CD4-positive, alpha-beta T cell treated with Interleukin-17A for 1 hour (primary cell): ENCODE measurements at places on chromosomes 3 and 15.

DNA sequence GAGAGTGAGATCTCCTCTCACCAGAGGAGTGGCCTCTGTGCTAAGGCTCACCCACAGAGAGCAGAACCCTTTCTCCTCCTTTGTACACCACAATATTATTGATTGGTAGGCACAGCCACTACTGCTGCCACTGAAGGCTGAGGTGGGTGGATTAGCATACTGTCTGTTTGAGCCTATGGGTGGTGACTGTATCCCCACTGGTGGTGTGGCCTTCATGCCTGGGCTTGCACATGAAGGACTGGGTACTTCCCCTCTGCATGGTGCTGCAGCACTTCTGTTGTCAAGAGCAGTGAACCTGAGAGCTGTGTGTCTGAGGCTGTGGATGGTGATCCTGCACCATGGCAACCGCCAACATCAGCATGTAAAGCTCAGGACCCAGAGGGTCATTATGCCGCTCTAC lies 35.7 kb upstream of the NECTIN3 start:
- no peak for DNase-seq

GRCh38 chr15:101483462-101483861 lies 6.0 kb downstream of the PCSK6 start:
- DNase-seq: no peak

GRCh38 chr3:160001148-160001760 lies 12.6 kb downstream of the IL12A start:
- DNase-seq: no peak

DNA sequence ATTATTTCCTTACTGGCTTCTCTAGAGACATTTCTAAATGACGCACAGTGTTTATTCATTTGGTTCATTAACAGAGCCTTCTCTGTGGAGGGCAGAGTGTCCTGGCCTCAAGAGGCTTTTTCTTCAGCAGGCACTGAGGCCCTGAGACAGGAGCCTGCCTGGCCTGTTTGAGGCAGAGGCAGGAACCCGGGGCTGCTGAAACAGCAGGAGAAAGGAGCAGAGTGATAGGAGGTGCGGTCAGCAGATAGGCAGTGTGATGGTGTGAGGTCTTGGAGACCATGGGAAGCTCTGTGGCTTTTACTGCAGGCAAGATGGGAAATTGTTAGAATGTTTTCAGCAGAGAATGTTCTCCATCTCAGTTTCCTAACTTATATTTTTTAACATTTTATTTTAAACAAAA lies 358.2 kb downstream of the FEZF2 start:
- DNase-seq: no peak

GRCh38 chr15:82297546-82297945 lies 34.9 kb downstream of the SAXO2 start:
- DNase-seq: no peak

DNA sequence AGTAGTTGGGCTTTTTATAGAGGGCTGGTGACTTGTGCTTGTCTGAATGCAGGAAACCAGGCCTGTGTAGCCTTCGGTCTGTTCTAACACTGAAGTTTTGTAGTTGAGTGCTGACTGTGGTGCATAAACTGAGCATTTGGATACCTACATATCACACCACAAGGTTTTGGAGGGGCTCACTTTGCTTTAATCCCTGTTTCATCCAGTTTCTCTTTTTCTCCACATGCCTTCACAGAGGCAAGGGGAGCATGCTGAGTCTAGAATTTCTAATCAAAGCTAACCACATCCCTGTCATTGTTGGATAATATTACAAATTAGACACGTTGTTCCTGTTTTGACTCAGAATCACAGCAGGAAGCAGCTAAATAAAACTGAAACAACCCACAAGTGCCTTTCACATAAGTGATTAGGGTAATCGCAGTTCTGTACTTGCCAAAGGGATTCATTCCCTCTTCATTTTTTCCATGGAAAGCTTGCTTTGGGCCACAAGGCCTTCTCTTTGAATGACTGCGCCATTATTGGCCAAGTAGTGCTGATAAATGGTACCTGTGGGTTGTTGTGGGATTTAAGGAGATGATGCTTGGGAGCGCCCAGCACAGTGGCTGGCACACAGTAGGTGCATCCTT lies 48.9 kb downstream of the TGFBR2 start:
- peak; percentile 75 for DNase-seq

DNA sequence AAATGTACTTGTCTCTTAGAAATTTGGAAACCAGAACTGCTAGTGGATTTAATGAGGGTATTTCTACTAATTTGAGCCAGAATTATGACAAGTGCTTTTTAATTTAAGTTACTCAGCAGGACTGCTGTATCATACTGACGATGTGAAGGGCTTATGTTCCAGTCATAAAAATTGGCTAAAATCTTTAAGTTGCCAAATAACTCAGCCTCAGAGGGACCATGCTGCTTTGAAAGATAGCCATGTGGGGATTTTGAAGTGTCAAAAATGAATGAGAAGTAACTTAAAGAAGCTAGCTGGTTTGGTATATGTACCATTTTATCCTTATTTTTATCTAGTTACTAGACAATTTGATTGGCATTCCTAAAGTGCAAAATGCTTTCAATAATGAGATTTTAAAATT lies 545.0 kb downstream of the DIPK2A start:
- no peak for DNase-seq

GRCh38 chr15:41281236-41281635 lies 50.2 kb downstream of the CHP1 start:
- no peak for DNase-seq

GRCh38 chr3:54691289-54691771 lies 236.5 kb downstream of the LRTM1 start:
- no peak for DNase-seq

- no peak for DNase-seq
Observed at GRCh38 chr15:47741907-47742306, 24.6 kb downstream of the SEMA6D start.

- DNase-seq: no peak
Observed at GRCh38 chr15:43105077-43105736, 631 bp downstream of the UBR1 start.

DNA sequence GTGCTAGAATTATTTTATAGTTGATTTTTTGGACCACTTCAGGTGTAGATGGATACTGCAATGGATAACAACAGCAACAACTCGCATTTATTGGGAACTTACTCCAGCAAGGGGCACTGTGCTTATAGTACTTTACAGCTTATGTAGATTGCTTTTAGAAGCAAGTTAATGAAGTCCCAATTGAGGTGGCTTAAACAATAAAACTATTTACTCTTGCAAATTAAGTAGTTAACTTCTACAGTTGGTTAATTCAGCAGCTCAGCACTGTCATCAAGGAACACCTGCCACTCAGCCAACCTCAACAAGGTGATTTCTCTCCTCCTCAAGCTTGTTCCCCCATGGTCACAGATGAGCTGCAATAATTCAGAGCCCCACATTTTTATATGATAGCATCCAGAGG lies 124.1 kb downstream of the RASA2 start:
- DNase-seq: no peak

GRCh38 chr15:52360229-52361203 lies 64.9 kb upstream of the MYO5C start:
- no peak for DNase-seq

DNA sequence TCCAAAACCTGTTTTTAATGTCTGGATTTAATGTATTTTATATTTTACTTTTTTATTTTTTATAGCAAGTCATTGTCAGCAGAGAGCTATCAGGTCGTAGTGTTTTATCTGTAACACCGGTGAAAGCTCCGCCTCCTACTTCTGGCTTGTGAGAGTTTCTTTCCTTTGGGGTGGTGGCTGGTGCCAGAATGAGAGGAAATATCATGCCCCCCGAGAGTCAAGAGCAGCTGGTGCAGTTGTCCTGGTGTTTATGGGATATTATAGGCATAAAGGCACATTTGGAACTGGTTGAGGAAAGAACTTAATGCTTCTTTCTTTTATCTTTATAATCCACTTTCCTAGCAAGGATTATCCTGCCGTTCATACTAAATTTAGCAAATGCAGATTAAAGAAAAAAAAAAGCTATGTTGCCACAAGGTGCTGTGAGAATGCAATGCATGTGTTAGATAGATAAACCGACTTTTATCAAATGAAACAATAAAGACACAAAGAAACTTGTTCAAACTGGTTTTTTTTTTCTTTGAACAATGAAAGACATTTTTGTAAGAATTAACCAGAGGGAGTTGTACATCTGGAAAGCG lies 260.1 kb upstream of the PLSCR5 start:
- no peak for DNase-seq

GRCh38 chr3:168071591-168072322 lies 24.0 kb downstream of the GOLIM4 start:
- DNase-seq: no peak

- DNase-seq: no peak
Observed at GRCh38 chr3:139533781-139534454, 5.6 kb downstream of the RBP1 start.

GRCh38 chr3:112302150-112302830 lies 8.3 kb upstream of the SLC9C1 start:
- DNase-seq: no peak

- no peak for DNase-seq
Observed at GRCh38 chr3:62758296-62759066, 116.7 kb downstream of the CADPS start.

DNA sequence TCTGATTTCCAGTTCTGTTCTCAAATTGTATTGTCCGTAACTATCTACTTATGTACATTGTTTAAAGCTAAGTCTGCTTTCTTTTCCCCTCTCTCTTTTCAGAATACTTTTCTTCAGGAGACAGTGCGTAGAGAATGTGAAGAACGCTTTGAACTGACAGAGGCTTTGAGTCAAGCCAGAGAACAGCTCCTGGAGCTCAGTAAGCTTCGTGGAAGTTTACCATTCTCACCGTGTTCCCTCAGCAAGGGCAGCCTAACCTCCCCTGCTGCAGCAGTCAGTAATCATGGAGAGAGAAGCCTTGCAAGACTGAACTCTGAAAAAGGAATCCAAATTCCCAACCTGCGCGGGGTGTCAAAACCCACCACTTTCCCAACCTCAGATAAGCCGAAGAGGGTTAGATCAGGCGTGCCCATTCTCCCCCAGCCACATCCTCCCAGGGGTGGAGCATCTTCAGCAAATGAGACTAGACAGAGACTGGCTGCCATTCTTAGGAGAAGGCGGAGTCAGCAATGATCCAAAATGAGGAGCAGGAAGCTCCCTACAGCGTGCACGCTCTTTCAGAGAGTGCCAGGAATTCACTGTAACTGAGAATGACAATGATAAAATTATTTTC lies 114.6 kb downstream of the CCNL1 start:
- DNase-seq: no peak

DNA sequence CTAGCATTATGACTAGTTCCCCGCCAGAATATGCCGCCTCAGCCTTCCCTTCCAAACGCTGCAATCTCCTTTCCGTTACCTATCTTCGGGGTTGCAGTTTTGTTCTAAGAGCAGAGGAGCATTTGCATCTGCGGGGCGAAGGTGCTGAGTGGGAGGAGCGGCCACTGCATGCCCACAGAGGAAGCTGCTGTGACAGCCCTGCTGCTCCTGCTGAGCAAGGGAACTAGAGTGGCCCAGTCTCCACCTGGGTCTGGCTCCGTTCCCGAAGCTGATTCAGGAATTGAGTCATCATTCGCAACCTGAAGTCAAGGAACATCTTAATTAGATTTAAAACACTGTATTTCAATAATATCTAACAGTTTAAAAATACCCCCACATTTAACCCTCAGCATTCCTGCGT lies 98.2 kb upstream of the TJP1 start:
- no peak for DNase-seq

GRCh38 chr3:81778678-81779182 lies 17.3 kb upstream of the GBE1 start:
- DNase-seq: no peak

DNA sequence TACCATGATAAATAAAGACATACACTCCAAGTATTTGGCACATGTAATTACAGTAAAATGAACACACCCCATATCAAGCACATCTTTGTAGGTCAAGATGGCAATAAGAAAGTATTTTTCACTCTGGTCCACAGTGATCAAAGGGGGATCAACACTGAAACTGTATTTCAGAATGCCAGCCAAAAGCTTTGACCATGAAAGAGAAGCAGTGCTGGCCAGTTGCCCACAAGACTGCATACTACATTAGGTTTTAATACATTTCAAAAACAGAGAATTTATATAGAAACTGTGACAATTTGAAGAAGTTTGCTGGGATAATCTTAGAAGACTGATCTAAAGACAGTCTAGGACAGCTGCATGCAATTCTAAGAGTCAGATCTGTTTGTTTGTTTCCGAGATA lies 1035.3 kb downstream of the FHIT start:
- DNase-seq: no peak

GRCh38 chr3:121436074-121436473 lies 109.7 kb downstream of the POLQ start:
- no peak for DNase-seq

DNA sequence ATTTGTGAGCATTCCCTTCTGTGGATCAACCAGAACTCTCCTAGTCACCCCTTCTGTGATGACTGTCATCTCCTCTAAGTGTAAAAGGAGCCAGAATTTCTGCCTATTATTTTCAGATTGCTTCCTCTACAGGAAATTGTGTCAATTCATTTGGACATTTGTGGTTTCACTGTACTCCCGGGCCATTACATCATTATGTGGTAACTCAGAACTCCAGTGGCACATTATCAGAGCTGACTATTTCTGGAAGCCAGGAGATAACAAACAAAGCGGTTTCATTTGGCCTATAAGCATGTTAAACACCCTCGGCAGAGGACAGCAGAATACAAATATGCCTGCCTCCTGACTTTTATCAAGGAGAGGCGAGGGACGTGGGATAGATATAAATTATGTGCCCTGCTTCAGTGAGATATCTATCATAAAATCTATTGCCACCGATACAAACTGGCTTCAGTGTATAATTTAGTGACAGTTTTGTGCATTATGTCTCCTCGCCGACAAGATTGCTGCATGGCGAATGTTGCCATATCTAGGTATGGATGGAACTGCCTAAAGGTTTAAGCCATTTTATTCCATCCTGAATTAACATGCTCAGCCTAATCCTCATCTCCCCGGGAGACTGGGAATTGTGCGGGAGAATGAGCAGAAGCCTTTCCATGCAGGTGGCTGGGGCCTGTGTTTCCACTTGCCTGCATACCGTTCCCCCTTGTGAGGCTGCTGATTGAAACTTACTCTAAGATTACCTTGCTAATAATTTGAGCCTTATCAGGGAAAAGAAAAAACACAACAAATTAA lies 193.4 kb upstream of the SEMA6D start:
- no peak for DNase-seq

DNA sequence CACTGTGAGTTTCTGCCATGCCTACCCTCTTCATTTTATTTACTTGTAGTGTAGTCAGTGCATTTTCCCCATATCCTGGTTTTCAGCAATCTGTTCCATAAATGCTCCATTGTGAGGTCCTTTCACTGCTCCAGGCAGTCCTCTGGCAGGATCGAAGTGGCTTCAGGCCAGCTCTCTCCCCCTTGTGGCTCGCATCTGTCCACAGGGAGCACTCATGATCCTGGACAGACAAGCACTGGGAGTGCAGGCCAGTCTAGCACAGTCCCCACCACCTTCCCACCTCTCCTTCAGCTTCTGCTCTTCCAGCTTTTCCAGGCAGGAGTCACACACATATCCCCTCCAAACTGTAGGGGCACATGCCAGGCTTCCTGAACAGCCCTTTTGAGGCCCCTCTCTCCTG lies 173.6 kb downstream of the PPM1L start:
- no peak for DNase-seq

GRCh38 chr3:101193957-101194356 lies 126.4 kb downstream of the IMPG2 start:
- no peak for DNase-seq
